GM23248 (cell line): ENCODE measurements at places on chromosomes 4 and X.

DNA sequence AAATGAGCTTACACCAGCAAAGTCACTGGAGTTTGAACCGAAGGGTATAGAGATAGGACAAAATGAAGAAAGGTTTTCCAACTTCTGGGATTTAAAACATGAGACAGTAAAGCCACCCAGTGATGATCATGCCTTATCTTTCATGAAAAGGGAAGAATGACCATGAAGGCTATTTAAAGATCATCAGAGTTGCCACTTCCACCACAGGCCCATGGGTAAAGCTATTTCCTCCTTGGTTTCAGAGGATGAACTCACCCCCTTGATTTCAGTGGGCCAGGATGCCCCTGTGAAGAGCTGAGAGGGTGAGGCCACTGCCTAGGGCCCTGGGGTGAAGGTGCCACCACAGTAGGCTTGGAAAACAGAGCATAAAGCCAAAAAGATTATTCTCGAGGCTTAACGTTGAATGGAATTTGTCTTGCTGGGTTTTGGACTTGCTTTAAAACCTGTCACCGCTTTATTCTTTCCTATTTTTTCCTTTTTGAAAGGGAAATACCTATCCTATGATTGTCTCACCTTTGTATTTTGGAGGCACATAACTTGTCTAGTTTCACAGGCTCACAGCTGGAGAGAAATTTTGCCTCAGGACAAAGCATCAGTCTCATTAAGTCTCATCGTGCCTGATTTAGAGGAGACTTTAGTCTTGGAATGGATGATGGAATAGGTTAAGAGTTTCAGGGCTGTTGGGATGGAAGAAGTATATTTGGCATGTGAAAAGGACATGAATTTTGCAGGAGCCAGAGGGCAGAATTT lies 254.0 kb downstream of the SNCA start:
- DNase-seq, result no peak

DNA sequence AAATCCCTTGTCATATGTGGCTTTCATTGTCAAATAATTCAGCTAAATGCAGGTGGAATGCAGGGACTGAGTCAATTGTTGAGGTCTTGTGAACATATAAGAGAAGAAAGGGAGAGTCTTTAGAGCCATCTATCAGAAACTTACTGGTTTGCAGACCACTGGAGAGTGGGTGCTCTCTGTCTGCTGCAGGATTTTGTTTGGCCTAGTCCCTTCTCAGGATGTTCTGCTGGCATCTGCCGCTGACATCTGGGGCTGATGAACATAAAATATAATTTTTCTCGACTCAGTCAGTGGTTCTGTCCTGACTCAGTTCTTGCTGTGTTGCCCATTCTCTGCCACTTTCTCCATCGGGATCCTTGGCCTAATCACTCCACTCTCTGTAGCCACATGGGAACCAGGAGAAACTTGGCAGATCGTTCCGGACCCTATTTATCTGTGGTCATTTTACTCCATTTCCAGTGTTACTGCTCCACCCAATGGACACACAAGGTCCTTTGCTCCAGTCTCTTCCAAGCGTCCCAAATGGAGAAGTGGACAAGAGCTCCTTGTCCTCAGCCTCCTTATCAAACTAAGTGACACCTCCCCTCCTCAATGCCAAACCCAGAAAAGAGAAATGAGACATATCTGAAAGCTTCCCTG lies 436.2 kb downstream of the FAT4 start:
- DNase-seq, result peak; percentile 70

- DNase-seq, result peak; percentile 82
Measured at GRCh38 chrX:136260776-136261175, 9.6 kb upstream of the MAP7D3 start.

DNA sequence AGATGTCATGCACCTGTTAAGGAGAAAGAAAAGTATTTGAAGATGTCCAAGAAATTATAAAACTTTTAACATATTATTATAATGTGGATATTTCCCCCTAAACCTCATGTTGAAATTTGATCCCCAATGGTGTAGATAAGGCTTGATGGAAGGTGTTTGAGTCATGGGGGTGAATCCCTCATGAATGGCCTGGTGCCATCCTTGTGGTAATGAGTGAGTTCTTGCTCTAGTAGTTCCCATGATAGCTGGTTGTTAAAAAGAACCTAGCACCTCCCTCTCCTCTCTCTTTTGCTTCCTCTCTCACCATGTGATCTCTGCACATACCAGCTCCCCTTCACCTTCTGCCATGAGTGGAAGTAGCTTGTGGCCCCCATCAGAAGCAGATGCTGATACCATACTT lies 176.6 kb upstream of the NR3C2 start:
- no peak for DNase-seq

GRCh38 chr4:80646061-80646460 lies 310.5 kb downstream of the CFAP299 start:
- DNase-seq, result no peak

DNA sequence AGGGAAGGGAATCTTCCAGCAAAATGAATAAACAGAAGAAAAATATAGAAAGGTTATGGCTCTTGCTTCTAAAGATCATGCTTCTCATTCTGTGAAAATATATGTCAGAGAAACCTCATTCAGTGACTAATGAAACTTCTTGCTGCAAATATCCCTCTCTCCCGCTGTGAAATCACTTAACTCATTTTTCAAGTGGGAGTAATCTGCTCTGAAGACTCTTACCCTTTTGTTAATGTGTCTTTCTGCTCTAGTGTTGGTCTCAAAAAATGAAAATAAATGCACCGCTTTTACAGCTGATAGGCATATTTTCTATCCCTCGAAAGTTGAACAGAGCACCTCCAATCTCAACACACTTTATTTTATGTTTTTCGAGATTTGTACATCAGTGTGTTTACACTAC lies 252.3 kb downstream of the NLGN4X start:
- DNase-seq, result no peak

DNA sequence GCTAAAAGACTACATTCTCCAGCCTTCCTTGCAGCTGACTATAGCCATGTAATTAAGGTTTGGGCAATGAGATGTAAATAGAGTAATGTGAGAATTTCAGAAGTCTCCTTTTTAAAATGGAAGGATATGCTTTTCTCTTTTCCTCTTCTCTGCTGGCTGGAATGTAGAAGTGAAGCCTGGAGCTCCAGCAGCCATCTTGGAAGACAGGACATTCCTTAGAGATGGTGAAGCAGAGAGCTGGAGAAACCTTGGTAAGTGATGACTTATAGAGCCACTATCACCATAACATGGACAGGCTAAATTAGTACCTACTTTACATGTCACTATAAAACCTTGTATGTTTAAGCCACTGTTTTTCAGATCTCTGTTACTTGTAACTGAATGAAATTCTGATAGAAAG lies 48.0 kb downstream of the RASL11B start:
- DNase-seq, result peak; percentile 25

- no peak for DNase-seq
Measured at GRCh38 chrX:36160081-36160480, 240.5 kb downstream of the CFAP47 start.

DNA sequence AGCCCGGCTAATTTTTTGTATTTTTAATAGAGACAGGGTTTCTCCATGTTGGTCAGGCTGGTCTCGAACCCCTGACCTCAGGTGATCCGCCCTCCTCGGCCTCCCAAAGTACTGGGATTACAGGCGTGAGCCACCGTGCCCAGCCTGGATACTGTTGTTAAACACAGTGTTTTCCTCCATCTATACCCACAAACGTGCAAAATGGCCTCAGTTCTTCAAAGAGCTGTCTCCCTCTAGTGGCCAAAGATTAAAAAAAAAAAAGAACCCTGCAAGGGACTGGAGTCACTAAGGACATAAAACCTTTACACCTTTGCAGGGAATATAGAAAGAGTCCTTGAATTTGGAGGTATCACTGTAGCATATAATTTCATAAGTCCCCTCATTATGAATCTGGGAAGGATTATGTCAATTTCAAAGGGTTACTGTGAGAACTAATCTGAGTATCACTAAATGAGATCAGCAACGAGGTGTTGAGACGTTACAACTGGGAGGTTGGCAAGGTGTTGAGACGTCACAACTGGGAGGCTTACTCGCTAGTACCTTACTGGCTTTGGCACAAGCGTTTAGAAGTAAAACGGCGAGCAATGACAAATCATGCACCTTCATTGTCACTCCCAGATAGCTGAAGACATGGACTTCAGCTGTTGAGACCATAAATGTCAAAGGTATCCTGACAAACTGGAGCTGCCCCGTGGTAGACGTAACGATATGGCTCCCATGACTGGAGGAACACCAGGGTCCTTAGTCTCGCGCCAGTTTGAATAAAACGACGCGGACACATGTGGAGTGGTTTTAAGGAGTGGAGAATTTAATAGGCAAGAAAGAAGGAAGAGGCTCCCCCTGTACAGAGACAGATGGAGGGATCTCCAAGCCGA lies 33.4 kb upstream of the ENPP6 start:
- DNase-seq, result peak; percentile 81

DNA sequence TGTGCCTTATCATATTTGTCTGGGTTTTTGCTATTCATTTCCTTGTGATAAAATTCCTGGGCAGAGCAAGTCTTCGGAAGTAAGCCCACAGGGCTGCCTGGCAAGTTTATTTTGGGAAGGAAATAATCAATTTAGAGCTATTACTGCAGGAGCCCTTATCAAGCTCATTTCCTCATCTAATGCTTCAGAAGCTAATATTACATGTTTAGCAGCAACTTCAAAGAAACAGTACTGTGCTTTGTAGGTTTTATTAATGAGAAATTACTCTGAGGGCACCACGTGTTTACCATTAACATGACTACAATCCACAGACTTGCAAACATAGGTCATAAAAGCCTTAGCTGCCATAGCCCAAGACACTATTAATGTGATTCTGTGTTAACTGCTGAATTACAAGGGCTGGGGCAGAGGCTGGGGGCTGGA lies 540.0 kb downstream of the SPRY1 start:
- no peak for DNase-seq
